ENCODE measurements at places on chromosomes 5 and 9. TPM values are rescaled to one million over a fixed set of nuclear protein-coding genes. Genes with fewer than 3 reads are reported as not detected.

DNA sequence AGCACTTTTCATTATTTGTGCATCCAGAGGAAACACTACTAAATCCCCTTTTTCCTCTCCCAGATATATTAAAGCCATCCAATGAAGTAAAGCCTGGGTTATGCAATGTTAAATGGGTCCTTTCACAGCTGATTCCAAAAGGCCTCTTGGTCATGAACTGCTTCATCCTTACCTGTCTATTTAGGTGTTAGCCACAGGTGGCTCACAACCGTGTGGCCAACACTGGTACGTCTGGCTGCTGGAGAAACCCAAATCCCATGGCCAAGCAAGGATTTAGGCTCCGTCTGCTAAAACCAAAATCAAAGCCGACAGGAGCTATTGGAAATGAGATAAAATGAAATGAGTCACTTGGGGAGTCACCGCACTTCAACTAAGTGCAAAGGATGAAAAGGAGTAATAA, 193.9 kb downstream of the ADCY2 start:
- no peak for DNase-seq

- DNase-seq: no peak
These were observed 187.7 kb upstream of the MPDZ start for GRCh38 chr9:13467157-13467556.

GRCh38 chr9:34457266-34458012, 931 bp downstream of the FAM219A start:
- peak; percentile 63 for DNase-seq

- no peak for DNase-seq
These were observed 307.4 kb downstream of the MAN2A1 start for GRCh38 chr5:109997161-109997560.

- peak; percentile 15 for DNase-seq
These were observed 204.9 kb downstream of the ERCC6L2 start for GRCh38 chr9:96080364-96080763.

- no peak for DNase-seq
These were observed 179.1 kb upstream of the RASEF start for GRCh38 chr9:83242066-83242465.

TTC39B gene
- total RNA-seq: 12.1 TPM

CANX gene
- total RNA-seq: 589 TPM

- DNase-seq: no peak
These were observed 11.3 kb downstream of the ANKDD1B start for GRCh38 chr5:75622564-75622963.

GRCh38 chr9:38226491-38226951, 157.5 kb upstream of the SHB start:
- DNase-seq: peak; percentile 32

DNA sequence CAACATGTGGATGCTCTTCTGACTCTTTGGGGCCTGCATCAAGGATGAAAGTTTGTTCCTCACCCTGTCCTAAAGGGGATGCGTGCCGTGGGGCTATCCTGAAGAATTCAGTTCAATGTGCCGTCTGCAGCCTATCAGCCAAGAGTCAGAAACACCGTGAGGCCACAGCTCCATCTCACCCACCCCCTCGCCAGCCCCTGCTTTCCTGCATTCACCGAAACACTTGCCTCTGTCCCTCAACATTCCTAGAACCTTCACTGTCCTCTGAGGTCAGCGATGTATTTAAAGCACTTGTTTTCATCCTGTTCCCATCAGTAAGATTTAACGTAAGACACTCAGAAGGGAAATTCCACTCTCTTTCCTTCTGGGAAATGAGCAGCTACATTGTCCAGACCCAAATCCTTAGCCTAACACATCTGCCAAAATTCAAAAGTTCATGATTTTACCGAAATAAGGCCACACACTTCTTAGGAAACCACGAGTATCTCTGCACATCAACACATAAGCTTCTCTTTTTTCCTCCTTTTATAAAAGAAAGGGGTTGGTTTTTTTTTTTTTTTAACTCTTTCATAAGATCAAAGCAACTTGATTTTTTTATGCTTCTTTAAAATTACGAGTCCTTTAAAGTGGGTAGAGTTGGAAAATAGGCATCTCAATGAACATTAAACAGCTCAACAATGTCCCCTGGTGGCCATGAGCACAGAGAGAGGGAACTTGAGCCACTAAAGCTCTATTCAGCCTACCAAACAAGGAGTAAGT, 100.7 kb downstream of the SUSD1 start:
- peak; percentile 88 for DNase-seq

- DNase-seq: peak; percentile 43
These were observed 2.5 kb upstream of the MSMP start for GRCh38 chr9:35756275-35757225.

PCDHAC1 gene
- 0.51 TPM for total RNA-seq

SMIM15 gene
- 42.4 TPM for total RNA-seq

DNA sequence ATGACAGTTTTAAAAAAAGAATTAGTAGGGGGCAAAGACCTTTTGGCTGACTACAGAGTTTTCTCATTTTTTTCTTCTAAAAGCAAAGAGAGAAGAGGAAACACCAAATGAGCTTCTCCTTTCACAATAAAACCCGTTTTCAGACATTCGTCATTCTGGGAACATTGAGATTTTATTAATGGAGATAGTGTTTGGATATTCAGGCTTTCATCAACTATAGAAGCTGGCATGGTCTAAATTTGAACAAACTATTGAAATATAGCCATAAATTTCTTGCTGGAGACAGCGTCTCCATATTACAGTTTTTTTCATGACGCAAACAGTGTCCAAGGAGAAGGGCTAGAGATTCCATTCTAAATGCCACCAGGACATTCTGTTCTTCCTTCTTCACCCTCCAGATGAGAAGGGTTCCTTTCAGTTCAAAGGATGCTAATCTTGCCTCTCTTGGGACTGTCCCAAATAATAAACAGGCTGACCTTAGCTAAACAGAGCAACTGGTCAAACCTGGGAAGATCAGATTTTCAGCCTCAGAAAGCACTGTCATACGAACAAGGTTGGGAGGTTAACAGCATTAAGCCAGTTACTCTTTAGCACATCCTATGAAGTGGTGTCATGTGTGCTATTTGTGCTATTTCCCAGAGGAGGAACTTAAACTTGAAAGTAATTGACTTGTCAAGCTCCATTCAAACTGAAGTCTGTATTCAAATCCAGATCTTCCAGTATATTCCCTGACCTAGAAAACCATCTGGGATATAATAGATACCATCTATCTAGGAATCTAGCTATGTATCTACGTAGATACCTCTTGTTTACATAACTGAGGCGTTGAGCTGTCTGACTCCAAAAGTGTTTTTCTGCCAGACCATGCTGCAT, 125.6 kb downstream of the LPAR1 start:
- peak; percentile 50 for DNase-seq

DIRAS2 gene
- total RNA-seq: 0.26 TPM

DNA sequence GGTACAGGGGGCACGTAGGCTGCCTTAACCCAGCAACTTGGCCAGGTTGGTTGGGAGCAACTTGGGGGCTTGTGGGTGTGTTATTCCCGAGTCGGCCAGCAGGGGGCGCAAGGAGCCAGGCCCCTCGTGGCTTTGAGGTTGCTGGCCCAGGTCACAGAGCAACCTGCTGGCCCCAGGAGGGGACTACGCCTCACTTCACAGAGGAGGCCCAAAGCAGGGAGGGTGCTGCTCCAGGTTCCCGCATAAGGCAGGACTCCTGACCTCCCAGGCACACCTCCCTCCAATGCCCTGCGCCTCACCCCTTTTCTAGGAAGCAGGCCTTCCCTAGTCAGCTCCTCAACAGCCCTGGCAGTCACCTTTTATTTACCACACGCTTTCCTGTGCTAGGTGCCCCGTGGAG, 18.1 kb downstream of the KYAT1 start:
- DNase-seq: peak; percentile 51

FBLL1 gene
- 3.9 TPM for total RNA-seq

- no peak for DNase-seq
These were observed 33.7 kb downstream of the BICD2 start for GRCh38 chr9:92730897-92731296.

GRCh38 chr9:129988607-129989361, 54.2 kb downstream of the FNBP1 start:
- no peak for DNase-seq

SLC46A2 gene
- total RNA-seq: not detected

- DNase-seq: no peak
These were observed 1058.0 kb downstream of the MAT2B start for GRCh38 chr5:164563370-164563769.

GRCh38 chr9:78386348-78386747, 89.4 kb downstream of the PSAT1 start:
- no peak for DNase-seq

DNA sequence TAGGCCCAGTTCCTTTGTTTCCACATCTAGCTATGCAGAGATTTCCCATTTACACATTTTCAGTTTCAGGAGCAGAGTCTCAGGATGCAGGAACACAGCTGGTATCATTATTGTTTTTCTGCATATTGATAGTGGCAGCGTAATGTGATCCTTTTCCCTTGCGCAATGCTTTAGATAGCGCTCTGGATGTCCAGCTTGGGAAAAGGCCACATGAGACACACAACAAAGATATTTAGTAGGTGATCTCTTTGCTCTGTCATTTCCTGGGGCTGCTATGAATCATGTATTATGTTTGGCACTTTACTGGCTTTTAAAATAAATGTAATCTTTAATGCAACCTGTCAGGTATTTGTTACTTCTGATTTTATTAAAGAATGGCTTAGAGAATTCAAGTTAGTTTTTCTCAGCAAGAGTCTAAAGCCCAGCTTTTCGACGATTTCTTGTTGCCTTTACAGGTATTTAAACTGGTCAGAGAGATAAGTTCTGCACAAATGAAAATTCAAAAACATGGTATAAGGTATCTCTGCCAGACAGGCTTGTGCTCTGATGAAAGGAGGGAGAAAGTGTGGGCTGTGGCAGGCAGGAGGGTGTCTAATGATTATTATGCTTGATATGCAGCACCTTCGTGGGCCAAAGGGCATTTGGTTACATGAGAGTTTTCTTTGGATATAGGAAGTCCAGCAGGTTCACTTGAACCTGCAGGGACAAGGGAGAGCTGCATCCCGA, 42.2 kb downstream of the PTTG1 start:
- peak; percentile 62 for DNase-seq

TSSK1B gene
- 0.50 TPM for total RNA-seq

TAL2 gene
- total RNA-seq: not detected

DNA sequence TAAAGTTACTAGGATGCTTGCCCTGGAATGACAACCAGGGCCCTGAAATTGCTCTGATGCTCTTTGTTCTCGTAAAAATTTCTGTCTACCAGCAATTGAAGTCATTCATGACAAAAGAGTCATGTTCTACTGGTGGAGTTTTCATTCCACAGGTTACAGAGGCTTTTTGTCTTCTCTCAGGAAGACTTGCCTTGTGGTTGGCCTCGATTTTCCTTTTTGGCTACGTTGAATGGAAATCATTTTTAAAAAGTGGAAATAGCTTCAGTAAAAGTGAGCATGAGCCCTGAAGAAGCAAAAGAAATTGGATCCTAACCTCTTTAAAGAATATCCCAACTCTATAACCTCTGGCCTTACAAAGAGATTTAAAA, 255.2 kb downstream of the AOPEP start:
- DNase-seq: no peak

- DNase-seq: peak; percentile 60
These were observed 3.2 kb downstream of the IRX1 start for GRCh38 chr5:3598769-3599211.

GRCh38 chr5:113195251-113195650, 218.7 kb downstream of the DCP2 start:
- DNase-seq: no peak

- peak; percentile 55 for DNase-seq
These were observed 15.9 kb downstream of the EXD3 start for GRCh38 chr9:137406876-137407589.

- peak; percentile 40 for DNase-seq
These were observed 89.0 kb upstream of the MAP1B start for GRCh38 chr5:72018143-72018803.

- DNase-seq: no peak
These were observed 17.9 kb downstream of the MYO10 start for GRCh38 chr5:16918156-16918555.

DNA sequence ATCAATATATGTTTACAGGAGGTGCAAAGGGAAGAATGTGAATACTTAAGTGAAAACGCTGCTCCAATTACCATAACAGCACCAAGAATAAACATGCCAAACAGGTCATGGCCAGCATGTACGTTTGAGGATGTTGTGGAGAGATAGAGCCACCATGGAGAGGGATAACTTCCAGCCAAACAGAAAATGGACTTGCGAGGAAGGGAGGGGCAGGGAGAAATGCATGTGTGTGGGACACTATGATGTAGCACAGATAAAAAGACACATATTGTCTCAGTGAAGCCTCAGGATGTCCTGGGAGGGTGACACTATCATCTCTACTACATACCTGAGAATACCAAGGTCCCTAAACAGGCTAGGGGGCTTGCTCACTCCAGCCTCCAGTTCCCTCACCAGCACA, 488.9 kb downstream of the SPOCK1 start:
- DNase-seq: no peak

GRCh38 chr5:34038838-34039237, 4.2 kb downstream of the C1QTNF3 start:
- DNase-seq: no peak

- peak; percentile 63 for DNase-seq
These were observed 74.2 kb downstream of the NTNG2 start for GRCh38 chr9:132235894-132236661.

GRCh38 chr5:122702524-122702875, 72.4 kb upstream of the SNX2 start:
- no peak for DNase-seq

- DNase-seq: peak; percentile 99
These were observed 107.5 kb downstream of the NDFIP1 start for GRCh38 chr5:142215915-142216681.

DNA sequence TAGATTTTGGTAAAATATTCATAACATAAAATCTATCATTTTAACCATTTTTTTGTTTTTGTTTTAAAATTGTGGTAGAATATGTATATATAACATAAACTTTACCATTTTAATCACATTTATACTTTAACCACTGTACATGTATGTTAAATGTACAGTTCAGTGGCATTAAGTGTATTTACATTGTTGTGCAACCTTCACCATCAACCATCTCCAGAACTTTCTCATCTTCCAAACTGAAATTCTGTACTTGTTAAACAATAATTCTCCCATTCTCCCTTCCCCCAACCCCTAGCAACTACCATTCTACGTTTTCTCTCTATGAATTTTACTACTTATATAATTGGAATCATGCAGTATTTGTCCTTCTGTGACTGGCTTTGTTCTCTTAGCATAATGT, 11.6 kb downstream of the ANKHD1 start:
- DNase-seq: no peak

NUP155 gene
- 26.3 TPM for total RNA-seq

CD274 gene
- 5.9 TPM for total RNA-seq

ENTPD2 gene
- under 0.01 TPM for total RNA-seq

DNA sequence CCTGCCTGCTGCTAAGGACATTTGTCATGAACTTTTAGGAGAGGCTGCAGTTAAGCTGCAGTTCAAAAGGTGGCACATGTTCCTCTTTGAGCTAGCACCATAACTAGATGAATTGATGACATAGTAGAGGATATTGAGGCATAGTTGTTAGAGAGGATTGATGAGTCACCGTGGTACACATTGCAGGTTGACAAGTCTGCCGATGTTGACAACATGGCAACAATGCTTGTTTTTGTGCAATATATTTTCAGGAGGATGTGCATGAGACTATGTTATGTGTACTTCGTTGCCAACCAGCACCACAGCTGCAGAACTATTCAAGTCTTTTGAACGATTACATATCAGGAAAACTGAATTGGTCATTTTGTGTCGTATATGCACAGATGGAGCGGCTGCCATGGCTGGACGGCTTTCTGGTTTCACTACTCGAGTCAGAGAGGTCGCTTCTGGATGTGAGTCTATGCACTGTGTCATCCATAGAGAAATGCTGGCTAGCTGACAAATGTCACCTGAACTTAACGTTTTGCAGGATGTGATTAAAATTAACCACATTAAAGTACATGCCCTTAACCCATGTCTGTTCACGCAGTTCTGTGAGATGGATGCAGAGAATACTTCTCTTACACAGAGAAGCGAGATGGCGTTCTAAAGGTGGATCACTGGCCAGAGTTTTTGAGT, 24.2 kb downstream of the ANP32B start:
- no peak for DNase-seq

ENG gene
- total RNA-seq: 11.8 TPM
